Sciatic nerve (tissue), 2 donors: ENCODE measurements at places on chromosomes 16 and 17.
A peak's percentile ranks its signal among the peaks of the same experiment; 100 is the strongest.

DNA sequence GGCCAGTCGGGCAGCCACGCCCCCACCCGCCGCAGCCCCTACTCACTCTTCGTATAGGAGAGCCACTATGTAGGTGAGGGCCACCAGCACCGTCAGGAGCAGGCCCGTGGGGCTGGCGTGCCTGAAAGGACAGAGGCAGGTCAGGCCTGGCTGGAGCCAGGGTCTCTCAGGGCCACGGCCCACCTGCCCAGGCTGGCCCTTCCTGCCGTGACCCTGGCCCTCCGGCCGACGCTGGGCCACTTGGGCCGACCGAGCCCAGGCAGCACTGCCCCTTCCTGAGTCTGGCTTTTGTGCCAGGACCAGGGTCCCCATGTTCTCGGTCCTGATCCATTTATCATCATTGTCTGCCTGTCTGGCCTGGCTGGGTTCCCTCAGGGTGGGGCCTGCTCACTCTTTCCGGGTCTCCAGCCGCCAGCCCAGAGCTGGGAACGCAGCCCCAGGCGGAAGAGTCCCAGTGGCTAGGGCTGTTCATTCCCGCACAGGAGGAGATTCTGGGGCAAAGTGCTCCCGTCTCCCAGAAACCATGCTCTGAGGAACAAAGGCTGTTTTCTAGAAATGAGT, 10.1 kb upstream of the RASD1 start:
- DNase-seq, result no peak

GRCh38 chr17:17684906-17685774, 3.9 kb downstream of the RAI1 start:
- no peak for DNase-seq

DNA sequence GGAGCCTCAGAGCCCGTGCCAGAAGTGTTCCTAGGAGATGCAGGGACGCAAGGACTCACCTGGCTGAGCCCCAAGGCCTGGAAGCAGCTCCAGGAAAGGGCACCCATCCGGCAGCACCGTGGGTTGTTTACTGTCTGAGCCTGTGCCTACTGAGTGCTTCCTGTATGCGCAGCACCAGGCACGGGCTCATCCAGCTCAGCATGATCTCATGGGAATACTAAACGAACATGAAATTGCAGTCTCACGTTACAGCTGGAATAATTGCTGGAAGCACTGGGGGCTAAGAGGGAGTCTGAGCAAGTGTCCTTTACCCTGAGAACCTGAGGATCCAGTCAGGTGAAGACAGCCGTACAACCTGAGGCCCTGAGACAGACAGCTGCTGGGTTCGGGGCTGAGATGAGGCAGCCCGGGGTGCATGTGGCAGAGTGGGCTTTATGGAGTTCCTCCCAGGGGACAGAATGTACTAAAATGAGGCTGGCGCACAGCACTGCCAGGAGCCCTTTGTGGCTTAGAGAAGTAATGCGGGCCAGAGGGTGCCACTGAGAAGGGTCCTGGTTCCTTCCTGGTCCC, 5.4 kb downstream of the CTRL start:
- no peak for DNase-seq

DNA sequence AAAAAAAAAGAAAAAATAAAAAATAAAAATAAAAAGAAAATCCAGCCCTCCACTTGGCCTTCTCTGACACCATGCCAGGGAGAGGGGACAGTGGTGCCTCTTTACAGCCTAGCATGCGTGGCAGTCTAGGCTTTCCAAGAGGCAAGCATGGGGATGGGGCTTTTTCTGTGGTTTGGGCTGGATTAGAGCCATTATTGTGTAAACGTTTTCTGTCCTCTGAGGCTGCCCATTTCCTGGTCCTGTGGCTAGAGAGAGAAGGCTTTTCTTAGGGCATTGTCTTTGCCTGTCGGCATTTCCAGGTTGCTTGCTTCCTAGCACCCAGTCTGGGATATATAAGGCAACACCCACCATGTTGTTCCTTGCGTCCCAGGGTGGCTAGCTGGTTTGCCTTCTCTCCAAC, 2.7 kb upstream of the DHRS7B start:
- no peak for DNase-seq

GRCh38 chr17:81713556-81714411, 1.7 kb downstream of the SLC25A10 start:
- DNase-seq, result no peak

GRCh38 chr17:64950871-64951270, 31.6 kb upstream of the LRRC37A3 start:
- DNase-seq, result no peak

DNA sequence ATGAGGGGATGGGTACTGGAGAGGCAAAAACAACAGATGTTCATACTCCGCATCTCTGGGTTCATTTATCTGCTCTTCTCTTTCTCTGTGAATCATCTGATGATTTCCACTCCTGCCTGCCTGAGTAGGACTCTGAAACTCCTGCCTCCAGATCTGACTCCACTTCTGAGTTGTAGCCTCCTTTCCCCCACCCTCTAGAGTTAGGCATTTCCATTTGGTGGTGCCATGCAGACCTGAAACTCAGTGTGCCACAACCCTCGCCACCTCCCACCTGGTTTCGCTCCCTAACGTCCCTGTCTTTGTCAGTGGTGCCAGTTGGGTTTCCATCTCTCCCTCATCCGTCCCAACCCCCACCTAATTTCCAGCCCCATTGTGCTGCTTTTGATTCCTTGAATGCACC, 126.2 kb downstream of the PRKCB start:
- DNase-seq, result no peak

DNA sequence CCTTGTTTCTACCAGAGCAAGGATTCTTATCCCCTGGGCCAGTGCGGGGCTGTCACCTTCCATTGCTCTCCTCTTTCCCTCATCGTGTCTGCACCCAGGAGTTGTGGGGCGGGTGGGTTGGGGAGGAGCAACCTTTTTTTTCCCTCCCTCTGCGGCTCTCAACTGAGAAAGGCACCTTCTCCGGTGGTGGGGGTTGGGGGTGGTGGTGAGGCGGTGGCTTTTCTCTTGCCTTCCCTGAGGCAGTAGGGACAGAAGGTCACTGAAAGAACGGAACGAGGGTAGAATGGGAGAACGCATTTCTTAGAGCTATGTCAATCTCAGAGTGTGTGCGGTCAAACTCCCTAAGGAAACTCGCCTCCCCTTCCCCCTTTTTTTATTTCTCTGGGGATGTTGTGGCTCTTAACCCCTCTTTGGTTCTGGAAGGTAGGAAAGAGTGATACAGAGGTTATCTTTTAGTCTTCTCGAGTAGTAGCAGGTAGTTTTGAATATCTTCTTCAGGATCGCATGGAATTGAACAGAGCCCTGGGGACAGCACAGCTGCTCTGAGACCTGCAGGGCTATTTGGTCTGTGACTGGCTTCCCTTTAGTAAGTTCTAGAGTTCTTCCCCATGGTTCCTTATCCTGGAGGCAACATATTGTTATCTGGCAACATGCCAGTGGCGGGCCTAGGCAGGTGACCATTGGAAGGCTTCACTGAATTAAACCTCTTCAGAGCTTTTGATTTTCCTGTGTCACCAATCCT, 994 bp downstream of the CLTC start:
- DNase-seq, result peak; percentile 73

DNA sequence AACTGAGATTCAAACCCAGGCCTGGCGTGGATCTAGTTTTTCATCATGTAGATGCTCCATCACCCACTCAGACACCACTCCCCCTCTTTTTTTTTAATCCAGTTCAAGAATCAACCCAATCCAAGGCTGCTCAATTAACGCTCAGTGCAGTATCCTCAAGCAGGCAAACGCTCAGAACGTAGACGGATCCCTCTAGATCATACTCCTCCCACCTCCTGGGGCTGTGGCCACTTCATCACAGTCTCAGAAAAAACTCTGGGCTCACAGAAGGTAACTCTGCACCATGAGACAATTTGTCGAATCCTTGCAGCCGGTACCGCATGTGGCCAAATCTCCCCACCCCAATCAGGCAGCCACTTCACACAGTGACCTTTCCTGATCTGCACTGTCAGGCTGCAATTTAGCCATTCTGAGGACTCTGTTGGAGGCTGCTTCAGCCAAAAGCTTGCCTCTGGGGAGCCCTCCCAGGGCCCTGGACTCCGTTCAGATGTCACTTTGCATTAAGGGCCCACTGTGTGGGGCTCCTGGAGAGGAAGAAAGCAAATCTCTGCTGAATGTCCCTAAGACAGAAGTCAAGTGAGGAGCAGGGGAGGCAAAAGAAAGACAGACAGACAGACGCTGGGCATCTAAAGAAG, 183.5 kb downstream of the XYLT1 start:
- DNase-seq, result no peak

DNA sequence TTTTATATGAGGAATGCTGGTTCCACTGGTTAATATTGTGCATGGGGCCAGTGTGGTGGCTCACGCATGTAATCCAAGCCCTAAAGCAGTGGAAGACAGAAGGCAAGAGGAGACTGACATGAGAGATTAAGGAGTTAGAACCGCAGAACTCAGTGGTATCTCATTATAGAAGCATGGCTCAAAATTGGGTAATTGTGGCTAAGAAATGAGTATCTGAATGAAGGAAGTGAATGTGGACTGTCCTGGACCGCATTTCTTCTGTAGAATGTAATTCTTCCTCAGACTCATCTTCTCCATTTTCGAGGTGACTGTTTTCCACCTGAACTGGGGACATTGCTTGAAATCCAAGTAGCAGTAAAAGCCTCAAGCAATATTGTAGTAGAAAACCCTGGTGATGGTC, 42.6 kb upstream of the CDR2 start:
- no peak for DNase-seq

- no peak for DNase-seq
Measured at GRCh38 chr16:10598157-10598556, 17.8 kb upstream of the EMP2 start.

DNA sequence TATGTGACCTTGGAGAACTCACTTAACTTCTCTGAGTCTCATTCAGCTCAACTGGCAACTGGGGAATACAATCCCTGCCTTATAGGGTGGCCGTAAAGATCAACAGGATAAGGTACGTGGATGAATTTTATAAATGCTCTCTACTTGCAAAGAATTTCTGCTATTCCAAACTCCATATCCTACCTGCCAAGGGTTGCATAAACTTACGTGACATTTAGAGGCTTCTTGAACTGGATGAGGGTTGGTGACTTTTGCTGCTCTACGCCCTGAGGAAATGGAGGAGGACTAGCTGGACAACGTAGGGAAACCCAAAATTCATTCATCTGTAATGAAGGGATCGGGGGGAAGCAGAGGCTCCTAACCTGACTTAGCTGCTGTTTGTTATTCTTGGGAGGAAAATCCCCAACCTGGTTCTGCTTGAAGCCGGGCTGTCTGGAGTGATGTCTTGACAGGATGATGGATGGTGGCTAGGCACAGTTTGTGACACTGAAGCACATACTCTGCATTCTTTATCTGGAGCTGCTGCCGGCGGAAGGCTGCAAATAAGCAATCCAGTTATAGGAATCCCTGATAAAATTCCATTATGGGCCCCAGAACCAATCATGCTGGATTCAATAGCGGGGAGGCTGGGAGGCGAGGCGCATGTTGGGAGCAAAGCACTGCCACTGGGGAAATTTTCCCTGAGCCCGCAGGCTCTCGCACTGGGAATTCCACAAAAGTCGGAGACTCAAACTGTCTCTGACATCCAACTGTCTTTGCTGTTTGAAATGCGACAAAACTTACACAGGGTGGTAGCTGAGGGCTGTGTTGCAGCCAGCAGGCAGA, 94.7 kb upstream of the SDK2 start:
- DNase-seq, result no peak

DNA sequence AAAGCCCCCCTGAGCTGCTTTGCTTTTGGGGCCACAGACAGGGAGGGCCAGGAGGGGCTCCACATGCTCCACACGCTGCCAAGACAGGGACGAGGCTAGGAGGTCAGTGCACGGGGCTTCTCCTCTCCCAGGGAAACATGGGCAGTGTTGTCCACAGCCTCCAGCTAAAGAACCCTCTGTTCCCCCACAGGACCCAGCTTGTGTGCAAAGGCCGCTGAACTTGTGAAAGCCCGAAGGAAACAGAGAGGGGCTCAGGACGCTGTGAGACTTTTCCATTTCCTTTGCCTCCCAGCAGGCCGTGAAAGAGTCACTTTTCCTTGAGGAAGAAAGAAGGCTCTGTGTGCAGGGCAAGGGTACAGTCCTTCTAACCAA, 9.7 kb downstream of the CDRT4 start:
- peak; percentile 75 for DNase-seq

DNA sequence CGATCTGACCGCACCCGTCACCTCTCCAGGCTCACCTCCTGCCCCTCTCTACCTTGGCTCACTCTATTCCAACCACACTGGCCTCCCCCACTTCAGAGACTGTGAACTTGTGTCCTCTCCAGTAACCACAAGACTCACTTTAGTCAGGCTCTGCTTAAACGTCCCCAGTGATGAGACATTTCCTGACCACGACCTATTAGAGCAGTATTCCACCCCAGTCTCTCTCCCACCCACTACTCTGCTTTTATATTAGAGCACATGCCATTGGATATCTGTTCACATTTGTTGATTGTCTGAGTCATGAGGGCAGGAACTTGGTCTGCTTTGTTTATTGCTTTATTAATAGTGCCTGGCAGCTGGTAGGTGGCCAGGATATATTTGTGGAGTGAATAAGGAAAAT, 20.1 kb downstream of the COX11 start:
- DNase-seq, result no peak
